ENCODE measurements at places on chromosomes 16 and 17.

- no peak for DNase-seq
These were observed 46.4 kb downstream of the NUP88 start for GRCh38 chr17:5373112-5373511.

- DNase-seq, result no peak
These were observed 141.4 kb downstream of the TMEM132E start for GRCh38 chr17:34720760-34721159.

DNA sequence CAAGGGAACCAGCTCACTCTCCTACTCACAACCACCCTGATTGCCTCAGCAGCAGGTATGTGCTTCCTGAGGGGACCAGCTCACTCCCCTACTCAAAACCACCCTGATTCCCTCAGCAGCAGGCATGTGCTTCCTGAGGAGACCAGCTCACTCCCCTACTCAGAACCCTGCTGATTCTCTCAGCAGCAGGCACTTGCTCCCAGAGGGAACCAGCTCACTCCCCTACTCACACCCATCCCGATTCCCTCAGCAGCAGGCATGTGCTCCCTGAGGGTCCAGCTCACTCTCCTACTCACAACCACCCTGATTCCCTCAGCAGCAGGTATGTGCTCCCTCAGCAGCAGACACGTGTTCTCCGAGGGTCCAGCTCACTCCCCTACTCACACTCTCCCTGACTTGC is 26.1 kb upstream of the COG7 start:
- no peak for DNase-seq

DNA sequence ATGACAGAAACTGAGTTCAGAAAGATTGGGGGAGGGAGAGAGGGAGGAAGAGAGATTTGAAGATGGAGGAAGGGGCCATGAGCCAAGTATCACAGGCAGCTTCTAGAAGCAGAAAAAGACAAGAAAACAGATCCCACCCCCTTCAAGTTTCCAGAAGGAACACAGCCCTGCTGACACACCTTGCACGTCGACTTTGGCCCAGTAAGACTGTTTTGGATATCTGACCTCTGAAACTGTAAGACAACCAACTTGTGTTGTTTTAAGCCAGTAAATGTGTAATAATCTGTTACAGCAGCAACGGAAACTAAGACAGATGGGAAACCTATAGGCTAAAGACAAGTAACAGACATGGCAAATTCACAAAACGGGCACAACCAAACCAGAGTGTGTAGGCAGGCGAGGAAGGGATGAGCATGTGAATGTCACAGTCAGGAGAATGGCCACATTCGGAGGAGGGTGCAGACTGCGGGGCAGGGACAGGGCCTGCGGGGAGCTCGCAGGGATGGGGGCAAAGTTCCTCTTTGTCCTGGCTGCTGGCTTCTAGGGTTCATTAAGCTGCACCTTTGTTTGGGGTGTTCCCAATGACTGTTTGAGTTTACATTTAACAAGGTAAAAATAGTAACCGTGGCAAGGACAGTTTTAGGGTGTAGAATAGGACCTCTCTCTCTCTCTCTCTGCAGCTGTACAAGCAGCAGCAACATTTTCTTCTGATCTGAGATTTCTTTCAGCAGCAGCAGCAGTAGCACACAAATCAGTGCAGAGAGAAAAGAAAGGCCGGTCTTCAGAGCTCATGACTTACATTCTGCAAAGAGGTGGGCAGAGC is 18.3 kb upstream of the ATP2C2 start:
- DNase-seq, result no peak

- DNase-seq, result no peak
These were observed 13.2 kb upstream of the MPRIP start for GRCh38 chr17:17028878-17029535.

DNA sequence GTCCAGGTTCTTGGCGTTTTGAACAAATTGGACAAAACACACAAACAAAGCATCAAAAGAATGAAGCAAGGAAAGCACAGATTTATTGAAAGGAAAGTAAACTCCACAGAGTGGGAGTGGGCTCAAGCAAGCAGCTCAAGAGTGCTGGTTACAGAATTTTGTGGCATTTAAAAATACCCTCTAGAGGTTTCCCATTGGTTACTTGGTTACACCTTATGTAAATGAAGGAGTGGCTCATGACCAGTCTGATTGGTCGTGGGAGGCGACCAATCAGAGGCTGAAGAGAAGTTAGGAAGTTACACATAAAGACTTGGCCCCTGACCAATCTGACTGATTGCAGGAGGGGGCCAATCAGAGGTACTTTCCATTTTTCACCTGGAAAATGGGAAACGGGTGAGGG is 1373.8 kb upstream of the GOT2 start:
- no peak for DNase-seq

- DNase-seq, result no peak
These were observed 9.4 kb downstream of the TBX4 start for GRCh38 chr17:61461586-61461966.

- DNase-seq, result no peak
These were observed 43.0 kb upstream of the CDH8 start for GRCh38 chr16:62079236-62079635.

GRCh38 chr16:63187638-63188037 is 1151.4 kb upstream of the CDH8 start:
- no peak for DNase-seq

DNA sequence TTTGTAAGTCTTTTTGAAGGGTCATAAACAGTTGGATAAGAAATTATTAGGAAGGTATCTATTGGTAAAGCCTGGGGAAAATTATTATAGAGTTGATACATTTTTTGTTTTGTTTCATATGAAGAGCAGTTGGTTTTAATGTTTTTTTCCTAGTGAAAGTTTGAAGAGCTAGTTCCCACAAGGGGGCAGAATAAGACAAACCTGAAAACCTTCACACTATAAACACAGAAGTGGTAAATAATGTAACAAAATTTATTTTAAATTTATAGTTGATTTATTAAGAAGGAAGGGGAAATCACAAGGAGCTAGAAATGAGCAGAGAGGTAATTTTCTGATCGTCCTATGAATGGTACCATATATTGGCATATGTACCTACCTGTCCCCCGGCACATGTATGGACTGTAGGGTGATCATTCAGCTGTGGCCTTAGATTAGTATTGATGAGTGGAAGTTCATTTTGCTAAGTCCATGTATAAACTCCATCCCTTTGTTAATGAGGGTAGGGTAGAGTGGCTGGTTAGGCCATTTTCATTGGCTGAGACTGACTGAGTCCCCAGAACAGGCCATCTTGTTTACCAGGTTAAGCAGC is 116.3 kb downstream of the TANC2 start:
- DNase-seq, result no peak

GRCh38 chr17:80941743-80942422 is 49.8 kb upstream of the CHMP6 start:
- peak; percentile 50 for DNase-seq

- peak; percentile 59 for DNase-seq
These were observed 550 bp upstream of the RNF213 start for GRCh38 chr17:80260069-80260535.

GRCh38 chr16:2842340-2843000 is 12.4 kb downstream of the ZG16B start:
- DNase-seq, result no peak

DNA sequence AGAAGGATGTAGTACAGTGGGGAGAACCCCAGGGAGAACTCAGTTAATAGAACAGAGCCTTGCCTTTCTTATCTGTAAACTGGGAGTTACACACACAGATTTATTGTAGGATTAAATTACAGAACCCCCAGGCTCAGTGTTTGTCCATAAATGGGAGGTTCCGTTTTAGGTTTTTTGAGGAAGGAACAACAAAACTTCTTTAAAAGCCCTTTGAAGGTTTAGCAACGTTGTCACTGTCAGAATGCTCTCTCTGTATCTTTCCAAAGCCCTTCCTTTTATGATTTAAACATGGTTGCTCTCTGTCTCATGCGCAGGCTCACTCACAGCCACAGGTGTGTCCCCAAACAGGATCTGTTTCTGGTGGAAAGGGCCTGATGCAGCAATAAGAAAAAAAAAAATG is 9.4 kb upstream of the GNA13 start:
- no peak for DNase-seq

DNA sequence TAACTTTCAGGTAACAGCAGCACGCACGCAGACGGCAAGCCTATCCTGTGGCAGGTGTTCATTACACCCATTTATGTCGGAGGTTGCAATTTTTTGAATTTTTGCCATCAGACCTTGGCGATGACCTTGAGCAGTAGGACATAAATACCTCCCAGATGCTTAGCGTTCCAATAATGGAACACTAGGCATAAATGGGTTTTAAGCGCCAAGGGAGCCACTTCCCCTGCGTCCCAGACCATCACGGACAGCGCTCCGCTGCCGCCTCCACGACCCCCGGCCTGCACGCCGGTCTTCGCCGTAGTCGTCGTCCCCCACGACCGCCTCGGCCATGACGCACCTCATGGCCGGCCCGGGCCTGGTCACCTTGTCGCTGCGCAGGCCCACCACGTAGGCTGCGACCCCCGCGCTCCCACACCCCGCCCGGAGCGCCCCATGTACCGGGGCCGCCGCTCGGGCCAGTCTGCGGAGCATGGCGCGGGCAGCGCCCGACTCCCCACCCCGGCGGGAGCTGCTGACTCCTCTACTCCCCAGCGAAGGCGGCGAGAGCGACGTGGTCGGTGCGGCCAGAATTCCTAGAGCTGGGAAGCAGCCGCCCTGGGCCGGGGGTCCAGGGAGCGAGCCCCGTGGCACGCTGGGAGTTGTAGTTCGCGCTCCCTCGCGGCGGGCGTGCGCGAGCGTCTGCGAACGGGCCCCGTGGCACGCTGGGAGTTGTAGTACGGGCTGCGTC is 22.7 kb downstream of the TMEM235 start:
- DNase-seq, result peak; percentile 40

GRCh38 chr17:38777641-38778250 is 21.6 kb downstream of the PIP4K2B start:
- DNase-seq, result no peak

- DNase-seq, result no peak
These were observed 621.7 kb upstream of the CDH11 start for GRCh38 chr16:65743558-65743957.

DNA sequence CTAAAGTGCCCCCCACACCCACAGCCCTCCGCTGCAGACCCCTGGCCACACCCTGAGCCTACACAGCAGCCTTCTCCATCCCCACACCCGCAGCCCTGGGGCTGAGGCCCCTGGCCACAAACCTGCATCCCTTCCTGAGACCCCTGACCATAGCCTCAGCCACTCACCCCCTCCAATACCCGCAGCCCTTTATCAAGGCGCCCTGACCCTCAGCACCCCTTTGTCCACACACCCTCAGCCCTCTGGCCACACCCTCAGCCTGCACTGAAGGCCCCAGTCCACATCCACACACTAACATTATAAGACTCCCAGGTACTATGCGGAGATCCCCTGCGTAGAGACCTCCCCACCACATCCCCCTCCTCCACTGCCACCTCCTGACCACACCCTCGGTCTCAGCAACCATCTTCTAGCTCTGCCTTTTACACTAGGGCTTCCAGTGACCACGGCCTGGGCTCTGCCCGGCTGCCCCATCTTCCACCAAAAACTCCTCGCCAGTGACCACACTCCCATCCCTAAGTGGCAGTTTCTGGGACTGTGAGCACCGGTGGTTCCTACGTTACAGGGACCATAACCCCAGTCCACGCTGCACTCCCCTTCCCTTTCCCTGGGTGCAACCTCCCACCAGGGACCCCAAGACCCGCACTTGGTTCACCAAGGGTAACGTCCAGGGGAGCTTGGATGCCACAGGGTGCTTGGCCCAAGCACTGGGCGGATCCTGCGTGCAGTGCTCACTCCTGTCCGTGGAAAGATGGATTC is 818 bp downstream of the TPPP3 start:
- DNase-seq, result no peak

- DNase-seq, result no peak
These were observed 13.3 kb downstream of the TBKBP1 start for GRCh38 chr17:47707056-47707804.

- DNase-seq, result peak; percentile 3
These were observed 130.2 kb downstream of the MYO1D start for GRCh38 chr17:32746698-32747097.

DNA sequence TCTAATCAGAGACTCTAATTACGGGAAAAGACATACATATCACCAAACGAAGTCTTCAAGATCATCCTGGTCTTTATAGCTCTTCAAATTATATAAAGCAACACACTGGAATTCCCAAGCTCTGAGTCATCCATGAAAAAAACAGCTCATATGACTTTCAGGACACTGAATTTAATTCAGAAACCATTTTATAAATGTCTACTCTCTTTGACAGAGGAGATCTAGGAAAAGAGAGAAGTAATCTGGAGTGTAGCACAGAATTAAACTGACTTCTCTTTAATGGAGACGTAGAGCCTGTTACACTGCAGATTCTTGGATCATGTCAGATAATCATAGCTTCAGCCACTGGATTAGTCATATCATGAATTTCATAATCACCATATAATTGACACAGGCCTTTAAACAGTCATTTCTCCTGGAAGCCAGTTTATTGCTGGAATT is 86.8 kb upstream of the WSB1 start:
- DNase-seq, result peak; percentile 20

DNA sequence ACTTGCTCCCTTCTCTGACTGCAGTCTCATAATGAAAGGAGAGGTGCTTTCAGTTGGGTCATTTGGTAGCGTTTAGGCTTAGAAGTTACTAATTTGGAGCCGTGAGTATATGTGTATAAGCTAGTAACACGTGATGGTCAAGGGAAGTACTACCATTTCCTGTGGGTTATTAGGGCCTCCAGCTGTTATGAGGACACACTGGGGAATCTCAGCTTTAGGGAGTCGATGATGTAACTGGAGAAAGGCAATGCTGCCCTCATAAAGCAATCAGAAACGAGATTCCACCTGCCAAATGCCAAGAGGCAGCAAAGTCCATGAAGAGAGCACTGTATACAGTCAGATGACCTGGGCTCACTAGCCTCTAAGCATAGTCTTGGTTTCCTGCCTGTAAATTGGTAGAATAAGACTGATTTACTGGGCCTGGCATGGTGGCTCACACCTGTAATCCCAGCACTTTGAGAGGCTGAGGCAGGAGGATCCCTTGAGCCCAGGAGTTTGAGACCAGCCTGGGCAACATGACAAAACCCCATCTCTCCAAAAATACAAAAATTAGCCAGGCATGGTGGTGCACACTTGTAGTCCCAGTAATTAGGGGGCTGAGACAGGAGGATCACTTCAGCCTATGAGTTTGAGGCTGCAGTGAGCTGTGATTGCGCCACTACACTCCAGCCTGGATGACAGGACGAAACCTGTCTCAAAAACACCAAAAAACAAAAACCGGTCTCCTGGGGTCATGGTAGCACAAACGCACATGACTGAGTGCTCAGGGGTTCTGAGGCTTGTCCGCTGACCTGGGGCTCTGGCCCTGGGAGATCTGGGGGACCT is 53.0 kb downstream of the SF3B3 start:
- peak; percentile 50 for DNase-seq

Measured in AG09319 (cell line).